ENCODE measurements at places on chromosomes 7 and 10.
A peak's percentile ranks its signal among the peaks of the same experiment; 100 is the strongest.

DNA sequence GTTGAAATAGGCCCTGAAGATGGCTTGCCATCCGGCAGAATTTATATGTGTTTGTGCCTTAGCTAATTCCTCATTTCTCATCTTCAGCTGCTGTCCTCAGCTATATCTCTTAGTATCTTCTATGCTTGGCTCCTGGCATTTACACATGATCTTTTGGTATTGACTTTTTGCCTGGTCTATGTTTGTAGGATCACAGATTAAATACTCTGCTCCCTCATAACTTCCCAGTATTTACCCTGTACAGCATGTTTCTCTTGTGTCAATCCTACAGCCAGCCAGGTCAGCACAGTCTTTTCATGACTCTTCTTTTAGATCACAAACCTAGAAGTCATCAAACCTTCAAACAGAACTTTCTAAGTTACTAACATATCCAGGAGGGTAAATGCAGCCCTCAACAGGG is 743.8 kb downstream of the MAGI2 start:
- no peaks in the 10 kb centered on the region for H3K27me3 ChIP-seq
- DNase-seq = no peak
- no peak overlapping the region for H3K4me3 ChIP-seq
- H3K27ac ChIP-seq = no peak overlapping the region

DNA sequence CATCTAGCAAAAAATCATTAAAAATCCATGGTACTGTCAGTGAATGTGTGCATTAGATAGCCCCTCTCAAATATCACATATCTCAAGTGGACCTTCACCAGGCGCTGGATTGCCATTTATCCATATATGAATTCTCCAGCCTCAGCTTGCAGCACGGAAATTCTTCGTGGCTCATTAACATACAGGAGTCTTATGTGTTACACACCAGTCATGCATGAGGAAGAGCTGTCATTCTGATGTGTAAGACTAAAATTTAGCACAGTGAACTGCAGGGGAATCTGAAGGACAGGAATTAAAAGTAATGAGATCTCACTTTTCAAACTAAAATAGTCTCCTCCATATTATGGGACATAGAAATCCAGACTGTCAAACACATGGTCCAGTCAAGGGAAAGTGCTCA is 542.4 kb upstream of the DPP6 start:
- H3K27me3 ChIP-seq = no peaks in the 10 kb centered on the region
- no peaks in the 10 kb centered on the region for H3K4me1 ChIP-seq
- no peak overlapping the region for H3K27ac ChIP-seq
- H3K4me3 ChIP-seq = no peak overlapping the region
- H3K36me3 ChIP-seq = no peaks in the 10 kb centered on the region

GRCh38 chr7:47461746-47462145 is 120.2 kb downstream of the TNS3 start:
- DNase-seq = no peak
- no peak overlapping the region for H3K27ac ChIP-seq
- no peak overlapping the region for H3K4me3 ChIP-seq
- H3K4me1 ChIP-seq = peaks cover 14% of the 10 kb centered on the region

DNA sequence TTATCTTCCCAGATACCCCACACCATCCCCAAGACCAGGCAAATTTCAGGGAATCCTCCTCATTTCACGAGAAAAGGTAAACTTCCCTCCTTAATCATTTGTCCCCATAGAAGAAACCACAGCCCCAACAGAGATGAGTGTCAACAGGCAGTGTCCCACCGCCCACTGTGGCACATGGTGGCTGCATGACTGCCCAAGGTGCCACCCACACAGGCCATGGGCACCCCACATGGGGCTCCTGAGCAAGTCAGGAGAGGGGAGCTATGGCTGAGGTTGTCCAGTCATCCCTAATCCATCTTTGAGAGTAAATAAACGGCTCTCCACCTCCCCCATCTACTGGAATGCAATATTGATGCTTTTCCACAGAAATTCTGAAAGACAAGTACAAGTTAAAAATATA is 44.1 kb downstream of the ANTXRL start:
- H3K27ac ChIP-seq = no peak overlapping the region
- H3K36me3 ChIP-seq = no peaks in the 10 kb centered on the region
- no peak for DNase-seq

GRCh38 chr10:113525713-113526112 is 27.1 kb upstream of the HABP2 start:
- H3K27ac ChIP-seq = no peak overlapping the region
- no peaks in the 10 kb centered on the region for H3K36me3 ChIP-seq
- no peak for DNase-seq
- H3K27me3 ChIP-seq = peaks cover 18% of the 10 kb centered on the region
- H3K4me1 ChIP-seq = no peaks in the 10 kb centered on the region

DNA sequence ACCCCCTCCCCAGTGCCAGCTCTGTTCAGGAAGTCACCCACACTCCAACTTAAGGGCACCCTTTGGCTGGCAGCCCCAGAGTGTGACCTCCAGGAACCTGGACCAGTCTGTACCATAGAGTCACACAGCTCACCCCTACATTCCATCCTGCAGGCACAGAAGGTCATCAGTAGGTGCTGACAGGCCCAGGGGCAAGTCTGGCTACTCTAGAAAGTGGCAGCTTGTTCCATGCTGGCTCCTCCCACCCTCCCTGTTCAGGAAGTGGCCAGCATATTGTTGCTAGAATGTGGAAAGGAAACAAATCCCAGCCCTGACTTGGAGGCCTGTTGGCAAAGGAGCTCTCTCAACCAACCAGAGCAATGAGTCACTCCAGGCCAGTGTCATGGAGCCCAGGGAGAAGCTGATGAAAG is 3.2 kb upstream of the NCOA4 start:
- H3K4me3 ChIP-seq = no peak overlapping the region
- peaks cover under 1% of the 10 kb centered on the region for H3K27me3 ChIP-seq
- H3K36me3 ChIP-seq = no peaks in the 10 kb centered on the region
- peak; percentile 90 for DNase-seq

Measured in mesenchymal stem cell (in vitro differentiated cells and primary cell).